ENCODE measurements at places on chromosomes 4 and X.
A peak's percentile ranks its signal among the peaks of the same experiment; 100 is the strongest.

GRCh38 chr4:55853484-55854046 is at the start of gene EXOC1:
TSS of gene EXOC1 (plus strand) at chr4:55853648. CDS start at chr4:55858324, 4,676 bp downstream.
- peak; percentile 99 for DNase-seq

DNA sequence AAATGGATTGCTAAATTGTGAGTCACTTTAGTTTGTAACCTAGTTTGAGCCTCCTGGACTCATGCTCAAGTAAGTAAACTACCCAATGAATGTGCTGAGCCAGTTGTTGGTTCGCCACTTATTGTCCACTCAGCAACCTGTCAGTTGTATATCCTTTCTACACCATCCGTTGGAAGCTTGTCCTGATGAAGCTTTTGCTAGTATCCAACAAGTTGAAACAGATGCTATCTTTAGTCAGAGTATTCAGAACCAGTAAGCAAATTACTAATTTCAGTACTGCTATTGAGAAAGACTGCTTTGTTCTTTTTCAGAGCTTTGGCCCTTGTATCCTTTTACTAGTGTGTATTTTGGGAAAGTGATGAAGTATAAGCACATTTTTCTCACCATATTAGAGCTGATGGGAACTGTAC is 4.3 kb upstream of the NAA15 start:
- no peak for DNase-seq

DNA sequence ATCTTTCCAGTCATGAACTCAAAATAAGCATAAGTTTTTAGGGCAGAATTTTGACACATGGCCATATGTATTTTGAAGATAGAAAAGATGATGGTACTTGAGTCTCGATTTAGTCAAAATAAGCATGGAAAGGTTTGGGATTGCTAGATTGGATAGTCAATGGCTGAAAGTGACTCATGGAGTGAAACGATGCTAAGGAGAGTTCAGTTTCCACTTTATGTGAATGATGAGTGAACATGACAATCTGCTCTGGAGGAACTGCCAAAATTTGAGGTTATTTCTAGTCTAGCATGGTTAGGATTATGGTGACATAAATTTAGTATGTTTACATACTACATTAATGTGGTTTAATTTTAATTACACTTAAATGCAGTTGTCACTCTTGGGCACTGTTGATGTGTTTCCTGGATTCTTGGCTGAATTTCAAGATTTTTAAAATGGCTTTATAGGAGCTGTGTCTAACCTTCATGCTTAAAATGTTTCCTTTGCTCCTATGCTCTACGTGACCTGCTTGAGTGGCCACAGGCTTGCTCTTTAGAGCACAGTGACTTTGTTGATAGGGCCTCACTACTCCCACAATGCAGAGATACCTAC is 17.1 kb downstream of the DDX3X start:
- DNase-seq: no peak

- no peak for DNase-seq
Observed at GRCh38 chr4:89284828-89285227, 22.8 kb downstream of the GPRIN3 start.

- no peak for DNase-seq
Observed at GRCh38 chr4:3375688-3376087, 66.1 kb upstream of the HGFAC start.

GRCh38 chrX:48940404-48940955 is 16.9 kb downstream of the OTUD5 start:
- DNase-seq: no peak

DNA sequence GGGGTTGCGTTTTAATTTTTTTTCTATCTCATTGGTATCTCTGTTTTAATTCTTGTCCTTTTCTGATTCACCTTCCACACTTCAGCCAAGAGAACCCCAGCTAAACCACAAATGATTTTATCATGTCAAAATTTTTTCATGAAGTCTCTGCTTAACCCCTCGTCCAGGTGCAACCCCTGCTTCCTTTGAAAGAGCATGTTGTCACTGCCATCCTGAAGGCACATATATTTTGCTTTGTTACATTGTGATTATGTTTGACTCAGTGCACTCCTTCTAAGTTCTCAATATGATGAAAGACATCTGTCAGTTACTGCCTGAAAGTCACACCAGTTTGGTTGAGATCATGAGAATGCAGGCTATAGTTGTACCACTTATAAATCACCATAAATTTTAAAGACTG is 99.9 kb upstream of the FMR1 start:
- no peak for DNase-seq

DNA sequence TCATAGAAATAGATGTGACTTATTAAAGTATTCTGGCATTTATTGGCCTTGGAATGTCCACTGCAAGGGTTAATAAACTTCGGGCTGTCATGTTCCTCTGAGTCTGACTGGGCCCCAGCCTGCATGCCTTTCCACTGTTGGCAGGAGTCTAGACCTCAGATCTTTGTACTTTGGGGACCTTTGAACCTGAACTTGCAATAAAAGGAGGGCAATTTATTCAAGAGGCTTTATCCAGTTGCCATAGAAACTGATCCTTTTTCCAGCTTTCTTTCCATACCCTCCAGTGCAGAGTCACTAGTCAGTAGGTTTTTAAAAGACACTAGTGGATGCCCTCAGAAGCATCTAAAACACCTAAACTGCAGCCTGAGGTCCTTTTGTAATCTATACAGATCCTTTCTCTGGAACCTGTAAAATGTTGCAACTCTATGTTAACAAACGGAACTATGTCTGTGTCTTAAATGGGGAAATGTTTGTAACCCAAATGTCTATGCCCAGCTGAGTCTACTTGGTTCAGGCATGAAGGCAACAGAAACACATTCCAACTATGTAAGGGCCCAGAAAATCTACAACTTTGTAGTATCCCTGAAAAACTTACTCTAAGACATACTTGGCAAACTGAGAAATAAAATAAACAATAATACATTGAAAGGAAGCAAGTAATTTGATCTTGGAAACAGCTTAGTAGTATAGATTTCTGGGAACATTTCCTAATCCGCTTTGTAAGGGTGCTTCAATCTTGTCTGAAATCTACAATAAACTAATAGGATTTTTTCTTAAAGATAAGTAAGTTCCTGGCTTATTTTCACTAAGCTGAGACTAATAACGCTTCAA is 41.5 kb downstream of the SOWAHB start:
- peak; percentile 65 for DNase-seq

- DNase-seq: no peak
Observed at GRCh38 chrX:117854806-117855205, 261.8 kb downstream of the KLHL13 start.

- no peak for DNase-seq
Observed at GRCh38 chrX:71212536-71212935, 10.5 kb upstream of the GJB1 start.

DNA sequence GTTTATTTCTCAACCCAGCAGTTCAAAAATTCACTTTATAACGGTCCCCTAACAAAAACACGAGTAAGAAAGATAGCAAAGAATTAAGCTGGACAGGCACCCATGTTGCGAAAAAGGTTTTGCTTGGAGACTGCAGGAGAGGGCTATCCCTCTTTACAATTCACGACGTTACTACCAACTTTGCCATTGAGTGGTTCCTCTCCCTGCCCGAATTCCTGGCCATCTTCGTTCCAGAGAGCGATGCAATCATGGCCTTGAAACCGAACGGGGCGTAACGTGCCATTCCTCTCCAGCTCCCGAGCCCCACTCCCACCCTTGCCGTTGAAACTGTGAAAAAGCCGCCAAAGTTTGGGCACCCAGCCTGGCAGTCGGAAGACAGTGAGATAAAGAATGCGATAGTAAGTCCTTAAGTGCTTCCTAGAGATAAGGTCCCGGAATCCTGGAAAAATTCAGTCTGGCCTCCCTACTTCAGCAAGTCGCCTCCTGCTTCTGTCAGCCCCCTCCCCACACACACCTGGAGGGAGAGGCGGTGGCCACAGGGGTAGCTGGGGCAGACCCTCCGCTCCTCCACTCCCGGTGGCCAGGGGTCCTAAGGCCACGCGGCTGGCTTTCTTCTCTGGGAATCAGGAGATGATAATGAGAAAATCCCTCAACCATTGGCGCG is 65.2 kb downstream of the FBXO8 start:
- DNase-seq: no peak

DNA sequence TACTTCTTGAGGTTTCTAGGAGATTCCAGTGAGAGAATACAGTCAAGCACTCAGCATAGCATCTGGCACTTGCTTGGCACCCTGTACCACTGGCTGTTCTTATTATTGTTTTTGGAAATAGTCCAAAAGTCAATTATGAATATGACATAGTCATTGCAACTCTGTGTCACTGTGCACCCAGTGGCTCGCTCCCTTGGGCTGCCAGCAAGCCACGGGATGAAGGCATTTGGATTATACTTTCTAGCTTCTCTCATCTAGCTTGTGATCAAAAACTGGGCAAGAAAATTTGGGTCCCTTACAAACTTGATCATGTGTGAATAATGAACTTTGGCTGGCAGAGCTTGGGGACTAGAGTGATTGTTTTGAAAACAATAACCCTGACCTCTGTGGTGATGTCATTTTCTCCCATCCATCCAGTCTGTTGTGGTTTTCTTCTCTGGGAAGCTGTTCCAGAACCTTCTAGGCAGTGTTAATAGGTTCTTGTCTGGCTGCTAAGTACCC is 32.7 kb upstream of the LIMCH1 start:
- DNase-seq: no peak

DNA sequence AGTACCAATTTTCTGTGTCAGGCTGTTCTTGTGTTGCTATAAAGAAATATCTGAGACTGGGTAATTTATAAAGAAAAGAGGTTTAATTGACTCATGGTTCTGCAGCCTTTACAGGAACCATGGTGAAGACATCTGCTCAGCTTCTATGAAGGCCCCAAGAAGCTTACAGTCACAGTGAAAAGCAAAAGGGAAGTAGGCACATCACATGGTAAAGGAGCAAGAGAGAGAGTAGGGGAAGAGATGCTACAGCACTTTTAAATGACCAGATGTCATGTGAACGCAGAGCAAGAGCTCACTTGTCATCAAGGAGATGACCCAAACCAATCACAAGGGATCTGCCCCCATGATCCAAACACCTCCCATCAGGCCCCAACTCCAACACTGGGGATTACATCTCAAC is 174.3 kb downstream of the ATP10D start:
- no peak for DNase-seq

DNA sequence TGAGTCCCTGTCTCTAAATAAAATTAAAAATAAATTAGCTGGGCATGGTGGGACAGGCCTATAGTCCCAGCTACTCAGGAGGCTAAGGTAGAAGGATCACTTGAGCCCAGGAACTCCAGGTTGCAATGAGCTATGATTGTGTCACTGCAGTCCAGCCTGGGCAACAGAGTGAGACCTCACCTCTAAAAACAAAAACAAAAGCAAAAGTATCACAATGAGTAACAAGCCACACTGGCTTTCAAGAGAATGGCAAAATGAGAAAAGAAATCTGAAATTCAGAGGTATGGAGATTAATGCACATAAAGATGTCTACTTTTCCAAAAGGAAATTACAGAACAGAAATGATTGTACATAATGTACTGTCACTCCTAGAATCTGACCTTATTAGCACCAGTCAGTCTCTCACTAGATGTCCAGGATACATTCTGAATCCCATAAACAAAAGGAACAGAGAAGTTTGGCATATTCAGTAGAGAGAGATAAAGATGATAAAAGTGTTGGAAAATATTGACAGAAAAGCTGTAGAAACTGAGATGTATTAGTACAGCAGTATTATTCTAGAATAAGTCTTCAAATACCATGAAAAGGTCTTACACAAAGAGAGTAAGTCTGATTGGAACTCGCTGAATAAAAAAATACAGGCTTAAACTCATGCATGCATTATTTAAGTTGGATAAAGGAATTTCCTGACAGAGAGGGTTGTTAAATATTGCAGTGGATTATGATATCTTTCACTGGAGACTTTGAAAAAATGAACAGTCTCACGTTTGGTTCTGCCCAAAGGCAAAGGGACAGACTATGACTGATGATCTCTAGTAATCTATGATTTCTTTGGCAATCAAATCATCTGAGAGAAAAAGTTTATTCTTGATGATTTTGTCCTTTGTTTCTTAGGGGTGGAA is 102.5 kb downstream of the SH3RF1 start:
- DNase-seq: no peak

DNA sequence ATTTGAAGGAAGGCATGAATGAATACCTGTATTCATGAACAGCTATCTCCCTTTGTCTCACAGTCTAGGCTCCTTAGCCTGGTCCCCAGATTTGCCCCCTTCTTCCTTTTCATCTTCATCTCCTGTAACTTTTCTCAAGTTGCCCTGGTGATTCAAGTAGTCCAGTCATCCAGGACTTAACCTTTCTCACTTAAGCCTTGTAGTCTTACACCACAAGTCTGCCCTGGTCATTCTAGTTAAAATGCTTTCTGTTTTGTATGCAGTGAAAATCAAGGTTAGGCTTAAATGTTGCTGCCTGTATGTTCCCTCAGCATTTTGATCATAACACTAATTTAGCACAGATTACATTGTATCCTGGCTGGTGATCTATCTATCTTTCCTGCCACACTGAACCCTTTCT is 58.5 kb upstream of the SLC7A11 start:
- no peak for DNase-seq

DNA sequence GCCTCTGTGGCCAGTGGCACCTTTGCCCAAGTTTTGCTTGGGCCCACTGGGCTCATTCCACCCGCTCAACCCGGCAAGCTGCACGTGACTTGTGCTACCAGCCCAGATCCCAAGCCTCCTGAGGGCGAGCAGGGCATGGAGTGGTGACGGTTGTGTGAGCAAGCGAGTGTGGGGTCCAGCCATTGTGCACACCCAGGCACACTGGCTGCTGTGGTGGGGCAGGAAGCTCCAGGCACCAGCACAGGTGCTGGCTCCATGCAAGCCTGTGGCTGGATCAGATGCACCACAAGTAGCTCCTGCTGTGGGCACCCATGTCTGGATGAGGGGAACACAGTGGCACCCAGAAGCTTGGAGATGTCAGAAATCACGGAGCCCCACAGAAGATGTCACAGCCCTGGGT is 557.0 kb upstream of the GNPDA2 start:
- no peak for DNase-seq

- DNase-seq: no peak
Observed at GRCh38 chr4:86961605-86962295, 26.9 kb downstream of the AFF1 start.

GRCh38 chrX:34528081-34528480 is 129.0 kb downstream of the TMEM47 start:
- no peak for DNase-seq

DNA sequence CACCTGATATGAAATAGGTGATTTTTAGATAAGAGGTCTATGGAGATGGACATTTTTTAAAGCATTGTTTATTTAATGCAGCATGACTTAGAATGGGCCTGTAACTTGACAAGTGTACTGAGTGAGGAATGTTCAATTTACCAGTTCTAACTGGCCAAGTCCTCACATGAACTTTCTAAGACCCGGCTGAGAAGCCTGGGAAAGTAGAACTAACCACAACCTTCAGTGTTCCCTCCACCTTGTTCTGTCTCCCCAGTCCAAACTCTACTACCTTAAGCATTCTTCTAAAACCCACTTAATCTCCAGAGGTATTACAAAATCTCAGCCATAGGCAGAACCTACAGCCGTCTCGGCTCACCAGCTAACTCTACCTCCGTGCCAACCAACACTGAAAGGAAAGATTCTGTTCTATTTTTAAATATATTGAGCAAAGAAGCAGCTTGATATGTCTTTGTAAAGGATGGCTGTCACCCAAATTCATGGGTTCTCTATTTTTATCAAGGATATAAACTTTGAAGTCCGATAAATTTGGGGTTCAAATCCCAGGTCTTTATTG is 6.8 kb downstream of the PPARGC1A start:
- no peak for DNase-seq
